ENCODE measurements at places on chromosomes 2 and 18. TPM values are rescaled to one million over a fixed set of nuclear protein-coding genes. Genes with fewer than 3 reads are reported as not detected.

Gene MRO
- total RNA-seq = not detected

Gene GPR55
- total RNA-seq = 0.26 TPM

Gene DCC
- total RNA-seq = not detected

Gene KCNS3
- not detected for total RNA-seq

Gene ADCY3
- total RNA-seq = 23.3 TPM

Gene CERKL
- total RNA-seq = not detected

Gene CHST10
- total RNA-seq = 10.4 TPM

Gene HOXD3
- not detected for total RNA-seq

Gene CAPN14
- 0.43 TPM for total RNA-seq

Gene DNAH7
- total RNA-seq = 0.11 TPM

Gene ALPI
- not detected for total RNA-seq

Gene TUBB8B
- not detected for total RNA-seq

Gene SERPINB4
- not detected for total RNA-seq

Gene GMCL1
- total RNA-seq = 36.7 TPM

Gene CLEC4F
- 23.5 TPM for total RNA-seq

DNA sequence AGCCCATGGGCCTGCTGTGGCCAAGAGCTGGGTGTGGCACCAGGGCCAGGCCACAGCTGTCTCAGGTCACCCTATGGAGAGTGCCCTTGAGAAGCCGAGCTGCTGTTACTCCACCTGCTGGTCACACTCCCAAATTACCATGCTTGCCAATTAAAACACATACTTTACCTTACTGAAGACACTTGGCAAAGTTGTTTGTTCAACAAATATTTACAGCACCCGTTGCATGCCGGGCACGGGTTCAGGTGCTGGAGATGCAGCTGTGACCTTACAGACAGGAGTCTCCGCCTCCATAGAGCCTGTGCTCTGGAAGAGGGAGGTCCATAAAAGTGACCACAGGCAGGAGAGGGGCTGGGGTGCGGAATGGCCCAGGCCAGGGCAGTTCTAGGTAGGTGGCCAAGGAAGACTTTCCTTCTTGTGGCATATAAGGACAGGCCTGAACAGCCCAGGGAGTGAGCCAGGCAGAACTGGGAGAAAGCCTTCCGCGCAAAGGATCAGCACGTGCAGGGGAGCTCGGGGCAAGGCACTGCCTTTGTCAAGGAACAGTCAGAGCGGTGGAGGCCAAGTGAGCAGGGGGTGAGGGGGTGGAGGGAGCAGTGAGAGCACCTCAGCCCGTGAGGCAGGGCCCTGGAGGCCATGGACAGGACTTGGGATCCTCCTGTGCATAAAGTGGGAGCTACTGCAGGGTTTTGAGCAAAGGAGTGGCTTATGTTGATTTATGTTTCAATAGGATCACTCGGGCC is 23.6 kb upstream of the RBM44 start:
- no peak overlapping the region for H3K27ac ChIP-seq
- H3K36me3 ChIP-seq = peaks cover 32% of the 10 kb centered on the region
- H3K4me1 ChIP-seq = peaks cover 7% of the 10 kb centered on the region
- no peak for DNase-seq

DNA sequence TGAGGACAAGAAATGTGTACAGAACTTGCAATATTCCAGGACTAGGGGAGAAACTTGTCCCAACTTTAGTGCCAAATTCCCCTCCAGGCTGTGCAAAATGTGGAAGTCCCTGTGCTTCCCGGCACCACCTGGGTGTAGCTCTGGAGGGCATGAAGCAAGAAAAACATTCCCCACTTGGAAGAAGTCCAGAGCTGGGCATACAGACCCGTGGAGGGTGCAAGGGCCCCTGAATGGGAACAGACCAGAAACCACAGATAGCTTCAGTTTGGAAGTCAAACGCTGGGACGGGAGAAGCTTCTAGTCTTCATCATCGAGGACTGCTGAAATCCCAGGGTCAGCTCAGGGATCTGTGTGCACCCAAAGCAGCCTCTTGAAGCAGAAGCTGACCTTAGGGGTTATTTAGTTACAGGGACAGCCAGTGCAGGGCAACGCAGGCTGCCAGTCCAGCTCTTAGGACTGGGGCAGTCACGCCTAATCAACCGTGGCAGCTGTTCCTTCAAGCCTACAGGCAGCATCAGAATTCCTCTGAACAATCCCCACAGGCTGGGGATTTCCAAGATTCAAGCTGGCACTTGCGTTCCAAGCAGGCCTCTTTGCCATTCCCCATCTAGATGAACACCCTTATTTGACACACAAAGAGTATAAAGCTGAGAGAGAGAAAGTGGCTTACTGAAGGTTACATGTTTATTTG is 269.4 kb downstream of the LOXHD1 start:
- DNase-seq = no peak
- no peaks in the 10 kb centered on the region for H3K27me3 ChIP-seq
- no peaks in the 10 kb centered on the region for H3K36me3 ChIP-seq
- H3K4me3 ChIP-seq = no peak overlapping the region
- peaks cover 22% of the 10 kb centered on the region for H3K4me1 ChIP-seq

DNA sequence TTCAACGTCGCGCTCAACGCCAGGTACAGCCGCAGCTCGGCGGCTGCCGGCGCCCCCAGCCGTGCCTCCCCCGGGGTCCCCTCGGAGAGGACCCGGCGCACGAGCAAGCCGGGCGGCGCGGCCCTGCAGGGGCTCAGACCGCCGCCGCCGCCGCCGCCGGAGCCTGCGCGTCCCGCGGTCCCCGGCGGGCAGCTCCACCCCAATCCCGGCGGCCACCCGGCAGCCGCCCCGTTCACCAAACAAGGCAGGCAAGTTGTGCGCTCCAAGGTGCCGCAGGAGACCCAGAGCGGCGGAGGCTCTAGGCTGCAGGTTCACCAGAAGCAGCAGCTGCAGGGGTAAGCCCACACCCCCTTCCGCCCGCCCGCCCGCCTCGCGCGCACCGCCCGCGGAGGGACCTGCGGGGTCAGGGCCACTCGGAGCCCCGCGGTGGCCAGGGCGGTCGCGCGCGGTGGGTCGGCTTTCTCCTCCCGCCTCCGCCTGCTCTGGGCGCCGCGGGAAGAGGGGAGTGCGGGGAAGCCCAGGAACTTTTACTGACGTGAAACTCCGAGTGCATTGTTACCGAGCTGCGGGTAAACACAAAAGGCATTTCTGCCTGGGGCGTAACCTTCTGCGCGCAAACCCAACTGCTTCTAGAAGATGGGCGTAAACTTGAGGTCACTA is 861 bp downstream of the LTBP1 start:
- H3K4me1 ChIP-seq = peaks cover 4% of the 10 kb centered on the region
- no peak for DNase-seq
- no peaks in the 10 kb centered on the region for H3K36me3 ChIP-seq
- H3K27ac ChIP-seq = no peak overlapping the region
- H3K4me3 ChIP-seq = peak overlapping the region; percentile 78

- no peaks in the 10 kb centered on the region for H3K36me3 ChIP-seq
- peaks cover 8% of the 10 kb centered on the region for H3K4me1 ChIP-seq
- no peaks in the 10 kb centered on the region for H3K27me3 ChIP-seq
- H3K4me3 ChIP-seq = no peak overlapping the region
Observed at GRCh38 chr18:37402735-37403099, 162.9 kb downstream of the CELF4 start.

DNA sequence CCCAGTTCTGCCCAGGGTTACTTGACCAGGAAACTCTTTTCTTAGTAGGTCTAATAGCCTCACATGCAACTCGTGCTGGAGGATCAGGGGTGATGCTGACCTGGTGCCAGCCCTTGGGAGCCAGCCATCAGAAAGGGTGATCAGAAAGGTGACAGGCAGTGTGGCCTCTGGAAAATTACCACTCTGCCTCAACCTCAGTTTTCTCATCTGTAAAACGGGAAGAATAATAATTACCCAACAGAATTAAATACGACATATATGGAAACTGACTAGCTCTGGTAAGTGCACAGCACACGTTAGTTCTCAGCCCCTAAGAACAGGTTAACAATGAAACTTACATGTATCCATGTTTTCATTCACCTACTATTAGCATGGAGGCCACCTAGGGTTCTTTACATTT is 157.6 kb downstream of the EN1 start:
- no peaks in the 10 kb centered on the region for H3K4me1 ChIP-seq
- no peaks in the 10 kb centered on the region for H3K36me3 ChIP-seq
- H3K27ac ChIP-seq = no peak overlapping the region
- no peak for DNase-seq
- H3K4me3 ChIP-seq = no peak overlapping the region

- H3K27me3 ChIP-seq = no peaks in the 10 kb centered on the region
- peak overlapping the region; percentile 99 for H3K4me3 ChIP-seq
- peaks cover 42% of the 10 kb centered on the region for H3K4me1 ChIP-seq
Observed at GRCh38 chr2:157444641-157445040, 752 bp upstream of the CYTIP start.

DNA sequence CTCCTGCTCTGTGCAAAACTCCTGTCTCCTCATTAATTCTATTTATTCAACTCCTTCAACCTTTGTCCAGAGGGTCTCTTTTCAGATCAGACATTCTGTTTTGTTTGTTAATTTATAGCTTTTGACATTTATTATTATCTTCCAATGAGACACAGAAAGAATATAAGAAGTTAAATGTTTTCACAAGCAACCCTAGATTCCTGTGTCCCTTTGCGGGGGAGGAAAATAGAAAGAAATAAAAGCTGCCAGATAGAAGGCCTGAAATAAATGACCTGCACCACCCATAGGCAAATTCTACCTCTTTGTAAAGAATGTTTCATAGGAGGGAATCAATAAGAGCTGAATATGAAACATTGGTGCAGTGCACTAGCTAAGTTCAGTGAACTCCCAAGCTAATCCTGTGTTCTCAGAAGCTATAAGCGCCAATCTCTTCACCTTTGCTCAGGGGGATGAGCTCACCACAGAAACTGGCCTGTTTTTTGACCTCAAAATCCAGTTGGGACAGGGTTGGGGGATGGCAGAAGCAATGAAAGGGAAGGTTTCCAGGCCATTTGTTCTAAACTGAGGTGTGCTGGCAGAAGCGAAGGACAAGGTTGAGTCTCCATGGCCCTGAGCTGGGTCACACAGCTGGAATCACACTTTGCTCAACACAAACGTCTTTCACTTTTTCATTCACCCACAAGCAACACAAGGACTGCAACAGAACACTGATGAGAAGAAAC is 258.6 kb downstream of the NRXN1 start:
- H3K4me3 ChIP-seq = no peak overlapping the region
- no peaks in the 10 kb centered on the region for H3K27me3 ChIP-seq
- no peaks in the 10 kb centered on the region for H3K4me1 ChIP-seq
- no peak for DNase-seq
- no peaks in the 10 kb centered on the region for H3K36me3 ChIP-seq

DNA sequence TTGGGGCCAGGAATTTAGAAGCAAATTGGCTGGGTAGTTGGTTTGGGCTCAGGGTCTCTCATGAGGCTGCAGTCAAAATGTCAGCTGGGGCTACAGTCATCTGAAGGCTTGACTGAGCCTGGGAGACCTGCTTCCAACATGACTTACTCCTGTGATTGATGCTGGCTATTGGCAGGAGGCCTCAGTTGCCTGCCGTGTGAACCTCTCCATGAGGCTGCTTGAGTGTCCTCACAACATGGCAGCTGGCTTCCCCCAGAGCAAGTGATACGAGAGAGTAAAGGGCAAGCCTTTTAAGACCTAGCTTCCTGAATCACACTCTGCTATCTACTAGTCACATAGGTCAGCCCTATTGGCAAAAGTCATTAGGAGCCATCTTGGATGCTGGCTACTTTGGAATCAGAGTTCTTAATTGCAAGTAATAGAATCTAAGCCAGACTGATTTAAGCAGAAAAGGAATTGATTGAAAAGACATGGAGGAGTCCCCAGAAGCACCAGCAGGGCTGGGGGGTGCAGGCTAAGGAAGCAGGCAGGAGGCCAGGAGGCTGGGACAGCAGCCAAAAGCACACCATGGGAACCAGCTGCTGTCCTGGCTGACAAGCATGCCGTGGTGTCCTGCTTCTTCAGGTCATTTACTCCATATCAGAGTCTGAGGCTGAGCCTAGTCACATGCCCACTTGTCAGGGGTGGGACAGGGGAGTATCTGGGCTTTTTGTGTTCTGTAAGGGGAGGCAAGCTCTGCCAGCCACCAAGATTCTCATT is 7.8 kb upstream of the GIGYF2 start:
- no peaks in the 10 kb centered on the region for H3K36me3 ChIP-seq
- no peaks in the 10 kb centered on the region for H3K4me1 ChIP-seq
- H3K27ac ChIP-seq = no peak overlapping the region
- H3K4me3 ChIP-seq = no peak overlapping the region
- DNase-seq = no peak

DNA sequence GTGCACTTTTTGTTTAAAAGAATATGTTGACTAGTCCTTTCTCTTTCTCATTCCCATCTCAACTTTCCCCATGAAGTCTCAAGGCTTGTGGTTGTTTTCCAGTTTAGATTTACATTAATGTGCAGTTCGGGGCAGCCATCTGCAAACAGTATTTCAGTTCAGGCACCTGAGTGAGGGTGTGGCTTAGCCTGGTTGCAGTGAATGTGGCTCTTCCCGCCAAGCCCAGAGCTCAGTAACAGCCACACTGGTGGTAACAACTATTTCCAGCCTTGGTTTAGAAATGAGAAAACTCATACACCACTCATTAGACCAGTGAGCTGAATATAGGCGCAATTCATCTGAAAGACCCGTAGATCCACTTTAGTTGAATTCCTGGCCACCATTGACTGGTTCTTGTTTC is 394.3 kb downstream of the CMPK2 start:
- no peaks in the 10 kb centered on the region for H3K4me1 ChIP-seq
- H3K36me3 ChIP-seq = no peaks in the 10 kb centered on the region
- H3K27me3 ChIP-seq = no peaks in the 10 kb centered on the region
- H3K27ac ChIP-seq = no peak overlapping the region

DNA sequence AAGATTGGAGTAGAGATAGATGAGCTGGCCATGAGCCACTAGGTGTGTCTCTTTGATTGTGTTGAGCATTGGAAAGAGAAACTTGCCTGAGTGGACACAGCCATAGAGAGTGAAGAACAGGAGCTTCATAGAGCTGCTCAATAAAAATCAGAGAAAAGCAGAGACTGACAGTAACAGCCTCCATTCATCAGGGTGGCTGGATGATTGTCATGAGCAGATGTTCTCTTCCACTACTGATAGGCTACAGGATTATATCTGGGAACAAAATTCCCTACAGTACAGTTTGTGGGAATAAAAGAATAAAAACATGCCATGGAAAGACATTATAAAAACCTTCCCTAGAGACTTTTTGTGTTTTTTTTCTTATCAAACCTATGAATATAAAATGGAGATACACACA is 404.8 kb upstream of the ACVR2A start:
- no peak overlapping the region for H3K4me3 ChIP-seq
- no peak overlapping the region for H3K27ac ChIP-seq
- no peaks in the 10 kb centered on the region for H3K36me3 ChIP-seq

DNA sequence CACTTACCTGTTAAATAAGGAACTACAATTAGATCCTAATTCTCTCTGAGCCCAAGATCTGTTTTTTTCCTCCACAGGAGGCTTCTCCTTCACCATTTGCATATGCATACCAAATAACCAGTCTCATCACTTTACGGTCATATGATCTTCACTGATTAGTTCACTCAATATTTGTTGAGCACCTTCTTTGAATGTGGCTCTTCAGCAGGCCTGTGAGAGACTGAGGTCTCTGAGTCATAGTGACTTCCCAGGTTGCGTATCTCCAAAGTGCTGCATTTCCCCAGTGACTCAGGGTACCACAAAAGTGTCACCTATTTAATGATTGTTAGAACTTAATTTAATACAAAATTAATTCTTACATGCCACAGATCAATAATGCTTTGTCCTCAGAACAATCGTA is 108.8 kb upstream of the TRIB2 start:
- no peaks in the 10 kb centered on the region for H3K36me3 ChIP-seq
- DNase-seq = no peak
- peaks cover 9% of the 10 kb centered on the region for H3K4me1 ChIP-seq
- peaks cover 6% of the 10 kb centered on the region for H3K27me3 ChIP-seq
- H3K27ac ChIP-seq = no peak overlapping the region

- no peak overlapping the region for H3K4me3 ChIP-seq
- no peaks in the 10 kb centered on the region for H3K27me3 ChIP-seq
- peaks cover 1% of the 10 kb centered on the region for H3K36me3 ChIP-seq
- no peak for DNase-seq
- H3K4me1 ChIP-seq = peaks cover 3% of the 10 kb centered on the region
- no peak overlapping the region for H3K27ac ChIP-seq
Observed at GRCh38 chr2:239644011-239644410, 243.2 kb upstream of the HDAC4 start.
